Fibroblast of skin of right biceps (primary cell): ENCODE measurements at places on chromosomes 6 and 20.
A peak's percentile ranks its signal among the peaks of the same experiment; 100 is the strongest.

DNA sequence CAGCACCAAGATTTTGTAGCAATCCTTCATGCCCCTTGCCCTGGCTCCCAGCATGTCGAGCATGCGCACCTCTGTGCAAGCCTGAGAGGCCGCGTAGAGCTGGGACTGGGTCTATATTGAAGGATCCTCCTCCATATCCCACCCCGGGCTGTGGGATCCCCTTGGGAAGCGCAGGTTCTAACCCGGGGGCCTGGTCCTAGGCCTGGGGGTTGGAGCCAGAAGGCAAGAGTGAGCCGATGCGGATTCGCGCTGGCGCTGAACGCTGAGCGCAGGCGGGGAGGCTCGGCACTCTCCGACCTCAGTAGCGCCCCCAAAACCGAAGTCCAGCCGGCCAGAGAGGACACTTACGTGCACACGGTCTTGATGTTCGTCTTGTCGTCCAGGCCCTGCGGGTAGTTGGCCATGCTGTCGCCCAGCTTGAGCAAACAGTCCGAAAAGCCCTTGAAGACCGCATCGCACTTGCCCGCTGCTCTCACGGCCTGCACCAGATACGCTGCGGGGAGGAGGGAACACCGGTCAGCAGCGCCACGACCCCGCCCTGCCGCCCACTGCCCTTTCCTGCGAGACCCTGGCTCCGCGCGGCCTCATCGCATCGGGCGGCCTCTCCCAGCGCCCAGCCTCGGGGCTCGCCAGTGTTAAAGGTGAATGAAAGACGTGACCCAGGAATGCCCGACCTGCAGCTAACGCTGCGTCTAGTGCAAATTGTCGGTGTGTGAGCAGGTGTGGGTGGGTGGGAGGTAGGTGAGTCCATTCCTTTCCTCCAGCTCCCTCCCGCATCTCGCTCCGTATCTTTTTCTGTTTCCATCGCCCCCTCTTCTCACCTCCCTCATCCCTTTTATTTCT is 4.5 kb downstream of the NRN1 start:
- no peak for DNase-seq

DNA sequence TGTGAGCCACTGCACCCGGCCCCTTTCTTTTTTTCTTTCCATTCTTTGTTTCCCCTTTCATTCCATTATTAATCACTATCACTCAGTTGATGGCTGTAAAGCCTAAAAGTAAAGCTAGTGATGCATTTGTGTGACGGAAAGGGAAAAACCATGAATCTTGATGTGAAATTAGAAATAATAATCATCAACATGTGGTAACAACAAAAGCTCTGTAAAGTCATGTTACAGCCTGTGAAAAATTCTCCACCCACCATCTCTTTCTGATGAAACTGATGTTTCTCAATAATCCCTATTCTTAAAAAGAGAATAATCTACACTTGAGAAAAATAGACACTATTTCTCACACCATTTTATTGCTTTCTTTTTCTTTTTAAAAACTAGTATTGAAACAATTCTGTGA is 80.0 kb downstream of the CRYBG1 start:
- no peak for DNase-seq

DNA sequence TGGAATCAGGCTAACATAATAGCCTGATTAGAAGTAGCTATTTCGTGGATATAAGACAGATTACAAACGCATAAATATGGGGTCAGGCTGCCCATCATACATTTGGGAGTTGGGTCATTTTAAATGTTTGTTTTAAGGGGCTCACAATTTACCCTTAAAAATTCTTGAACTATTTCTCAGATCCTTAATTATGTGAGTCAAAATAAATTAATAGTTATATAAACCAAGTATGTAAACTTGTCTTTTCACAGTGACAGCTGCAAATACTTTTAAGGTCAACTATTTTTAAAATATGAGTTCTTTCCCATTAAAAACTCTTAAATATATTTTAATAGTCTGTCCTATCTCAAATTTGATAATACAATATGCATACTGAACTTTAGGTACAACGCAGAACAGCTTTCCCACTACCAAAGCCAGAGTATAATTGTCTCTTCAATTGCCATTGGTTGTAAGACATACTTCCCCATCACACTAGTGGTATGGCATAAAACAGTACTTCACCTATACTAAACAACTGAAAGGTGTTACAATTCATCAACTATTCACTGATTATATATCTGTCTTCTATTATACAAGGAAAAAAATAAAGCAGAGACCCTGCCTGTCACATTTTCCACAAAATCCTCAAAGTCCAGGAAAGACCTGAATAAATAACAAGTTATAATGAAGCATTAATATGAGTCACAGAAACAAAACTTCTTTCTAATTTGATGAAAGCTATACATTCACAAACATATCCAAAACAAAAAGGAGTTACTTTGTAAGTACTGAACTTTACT is 80.8 kb upstream of the COL21A1 start:
- no peak for DNase-seq

GRCh38 chr20:25043499-25044260 is 14.3 kb downstream of the ACSS1 start:
- no peak for DNase-seq

DNA sequence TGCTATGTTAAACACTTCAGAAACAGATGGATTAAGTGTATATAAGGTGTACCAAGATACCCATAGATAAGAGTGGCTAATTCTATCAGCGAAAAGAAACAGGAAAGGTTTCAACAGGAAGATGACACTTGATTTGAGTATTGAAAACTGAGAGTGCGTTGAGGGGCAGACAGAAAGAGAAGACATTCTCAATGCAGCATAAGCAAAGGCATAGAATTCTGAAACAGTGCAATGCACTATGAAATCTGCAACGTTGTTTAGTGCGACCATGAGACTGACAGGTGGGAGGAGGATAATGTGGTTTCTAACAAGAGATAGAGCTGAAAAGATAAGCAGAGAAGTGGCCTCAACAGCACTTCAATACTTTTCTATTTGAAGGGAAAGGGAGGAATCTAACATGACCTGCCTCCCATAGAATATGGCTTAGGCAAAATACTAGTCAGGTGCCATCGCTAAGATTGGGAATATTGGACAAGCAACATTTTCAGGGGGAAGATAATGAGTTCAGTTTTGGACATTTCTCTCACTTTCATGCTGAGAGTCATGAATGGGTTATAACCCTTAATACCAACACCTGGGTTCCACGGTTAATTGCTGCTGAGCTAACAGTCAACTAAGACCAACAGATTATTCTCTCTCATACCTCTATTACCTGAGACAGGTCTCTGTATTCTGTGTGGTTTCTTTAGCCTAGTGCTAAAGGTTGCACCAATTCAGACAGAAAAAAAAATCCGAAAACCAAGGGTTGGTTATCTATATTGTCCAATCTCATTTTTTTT is 312.9 kb upstream of the ARID1B start:
- DNase-seq, result no peak

GRCh38 chr20:6558341-6558740 is 209.1 kb upstream of the BMP2 start:
- DNase-seq, result no peak

DNA sequence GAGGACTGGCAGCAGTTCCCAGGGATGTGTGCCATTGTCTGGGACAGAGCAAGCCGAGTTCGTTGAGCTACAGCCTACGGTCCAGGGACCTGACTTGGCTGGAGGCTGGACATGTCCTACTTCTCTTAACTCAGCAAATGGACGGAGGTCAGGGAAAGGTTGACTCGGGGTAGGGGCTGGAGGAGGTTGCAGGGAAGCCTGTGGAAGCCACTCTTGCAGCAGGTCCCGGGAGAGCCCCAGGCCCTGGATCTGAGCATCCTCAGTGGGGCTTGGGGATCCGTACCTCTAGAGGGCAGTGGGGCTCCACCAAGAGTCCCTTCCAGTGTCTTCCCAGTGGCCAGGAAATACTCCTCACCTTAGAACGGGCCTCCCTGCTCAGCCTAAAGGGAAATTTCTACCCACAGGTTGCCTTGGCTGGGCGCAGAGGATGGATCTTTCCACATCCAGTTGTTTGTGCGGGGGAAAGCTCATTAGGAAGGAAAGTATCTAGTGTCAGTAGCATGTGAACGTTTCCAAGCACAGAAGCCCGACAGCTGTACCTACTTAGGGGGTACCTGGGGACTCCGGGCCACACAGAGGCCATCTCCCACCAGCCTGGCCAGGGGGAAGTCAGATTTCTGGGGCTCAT is 170.2 kb downstream of the NFATC2 start:
- DNase-seq, result peak; percentile 74

- no peak for DNase-seq
Measured at GRCh38 chr6:155528335-155528734, 72.7 kb upstream of the NOX3 start.

DNA sequence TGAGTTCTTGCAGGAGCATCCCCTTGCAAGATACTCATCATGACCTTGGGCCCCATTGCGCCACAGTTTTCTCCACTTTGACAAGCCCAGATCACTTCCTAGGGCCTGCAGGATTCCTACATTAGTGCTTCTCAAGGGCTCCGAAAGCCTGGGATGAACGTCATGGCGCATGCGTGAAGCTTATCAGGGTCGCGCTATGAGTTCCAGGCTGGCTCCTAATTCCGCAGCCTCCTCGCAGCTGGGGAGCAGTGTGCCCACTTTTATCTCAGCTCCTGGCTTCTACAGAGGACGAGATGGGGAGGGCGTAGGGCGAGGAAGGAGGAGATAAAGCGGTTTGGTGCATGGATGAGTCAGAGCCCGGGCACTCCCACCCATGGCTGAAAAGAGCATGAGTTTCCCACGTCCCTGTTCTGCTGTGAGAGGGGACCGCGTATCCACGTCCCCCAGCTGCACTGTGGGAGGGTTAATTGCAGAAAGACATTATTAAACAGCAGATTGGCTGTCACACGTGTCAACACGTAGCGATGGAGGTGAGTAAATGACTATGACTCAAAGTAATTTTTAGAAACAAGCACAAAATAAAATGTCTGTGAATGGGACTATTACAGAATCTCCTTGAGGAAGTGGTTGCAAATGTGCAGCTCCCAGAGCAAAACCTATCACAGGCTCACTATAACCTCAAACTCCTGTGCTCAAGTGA is 72.9 kb upstream of the DSP start:
- DNase-seq, result peak; percentile 88

- DNase-seq, result no peak
Measured at GRCh38 chr6:99637629-99638028, 31.0 kb downstream of the PRDM13 start.

- no peak for DNase-seq
Measured at GRCh38 chr6:141415896-141416295, 716.8 kb upstream of the GJE1 start.

DNA sequence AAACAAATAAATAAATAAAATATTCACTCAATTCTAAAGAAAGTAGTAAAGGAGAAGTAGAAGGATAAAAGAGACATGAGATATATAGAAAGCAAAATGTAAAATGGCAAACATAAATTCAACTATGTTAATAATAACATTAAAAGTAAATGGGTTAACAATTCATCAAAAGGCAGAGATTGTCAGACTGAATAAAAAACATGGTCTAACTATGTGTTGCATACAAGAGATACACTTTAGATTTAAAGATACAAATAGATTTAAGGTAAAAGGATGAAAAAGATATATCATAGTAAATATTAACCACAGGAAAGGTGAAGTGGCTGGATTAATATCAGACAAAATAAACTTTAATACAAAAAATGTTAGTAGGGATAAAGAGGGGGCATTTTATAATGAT is 35.8 kb upstream of the PDE10A start:
- DNase-seq, result no peak

- DNase-seq, result no peak
Measured at GRCh38 chr6:87742106-87742505, 40.1 kb upstream of the AKIRIN2 start.

GRCh38 chr6:72787391-72788031 is 165.6 kb downstream of the KCNQ5 start:
- DNase-seq, result peak; percentile 87

GRCh38 chr6:1392813-1393640 is 3.7 kb downstream of the FOXF2 start:
- no peak for DNase-seq
